Stimulated activated CD4-positive, alpha-beta T cell treated with anti-CD3 and anti-CD28 coated beads, TNF-alpha, amount 100 ng/mL, for 24 hours (primary cell): ENCODE measurements at places on chromosomes 16 and 17.

- DNase-seq: no peak
These were observed 4.4 kb downstream of the GAA start for GRCh38 chr17:80105762-80106161.

GRCh38 chr16:89688395-89688794 lies 1.9 kb downstream of the CDK10 start:
- DNase-seq: no peak

- DNase-seq: no peak
These were observed 21.8 kb upstream of the HERPUD1 start for GRCh38 chr16:56910112-56910511.

GRCh38 chr17:79658811-79659207 lies 48.0 kb upstream of the RBFOX3 start:
- no peak for DNase-seq

- no peak for DNase-seq
These were observed 162.4 kb downstream of the BANP start for GRCh38 chr16:88113545-88114045.

- no peak for DNase-seq
These were observed 35.8 kb downstream of the SRCIN1 start for GRCh38 chr17:38569701-38570512.

DNA sequence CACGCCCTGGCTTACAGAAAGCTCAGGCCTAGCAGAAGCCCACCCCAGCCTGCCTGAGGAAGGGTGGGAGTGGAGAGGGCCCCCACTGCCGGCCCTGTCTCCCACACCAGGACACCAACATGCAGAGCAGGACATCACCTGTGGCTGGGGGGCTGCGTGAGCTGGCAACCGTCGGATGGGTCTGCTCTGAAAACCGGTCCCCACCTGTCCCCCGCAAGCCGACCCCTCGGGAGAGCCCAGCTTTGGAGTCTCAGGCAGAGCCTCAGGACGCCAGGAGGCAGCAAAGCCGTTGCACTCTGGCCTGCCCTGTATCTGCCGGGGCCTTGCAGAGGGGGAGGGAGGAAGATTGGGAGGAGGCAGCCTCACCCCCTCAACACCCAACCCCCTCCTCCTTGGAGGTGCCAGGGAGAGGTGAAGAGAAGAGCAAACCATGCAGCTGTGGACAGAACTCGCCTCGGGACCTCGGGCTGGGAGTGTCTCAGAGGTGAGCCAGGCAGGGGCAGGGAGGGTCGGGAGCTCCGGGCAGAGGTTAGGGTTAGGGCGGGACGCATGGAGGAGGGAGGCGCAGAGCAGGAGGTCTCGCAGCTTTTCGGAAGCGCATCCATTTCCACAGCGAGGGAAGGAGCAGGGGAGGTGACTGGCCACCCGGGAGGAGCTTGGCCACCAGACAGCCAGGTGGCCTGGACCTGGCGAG lies 30.4 kb upstream of the ZC3H18 start:
- DNase-seq: no peak

DNA sequence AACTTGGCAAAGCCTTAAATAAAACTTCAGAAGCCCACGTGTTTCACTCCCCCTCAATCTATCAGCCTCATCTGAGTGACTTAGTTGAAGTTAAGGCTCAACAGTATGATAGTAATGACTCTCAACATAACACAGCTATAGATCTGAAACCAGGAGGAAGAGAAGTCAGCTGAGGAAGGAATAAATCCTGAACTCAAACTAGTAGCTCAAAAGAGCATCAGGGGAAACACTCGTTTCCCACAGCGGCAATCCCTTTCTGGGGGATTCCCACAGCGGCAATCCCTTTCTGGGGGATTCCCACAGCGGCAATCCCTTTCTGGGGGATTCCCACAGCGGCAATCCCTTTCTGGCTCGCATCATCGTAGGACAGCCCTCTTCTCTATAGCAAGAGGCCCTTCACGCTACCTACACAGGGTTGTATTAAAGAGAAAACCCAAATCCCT lies 56.8 kb downstream of the ZZEF1 start:
- DNase-seq: no peak

DNA sequence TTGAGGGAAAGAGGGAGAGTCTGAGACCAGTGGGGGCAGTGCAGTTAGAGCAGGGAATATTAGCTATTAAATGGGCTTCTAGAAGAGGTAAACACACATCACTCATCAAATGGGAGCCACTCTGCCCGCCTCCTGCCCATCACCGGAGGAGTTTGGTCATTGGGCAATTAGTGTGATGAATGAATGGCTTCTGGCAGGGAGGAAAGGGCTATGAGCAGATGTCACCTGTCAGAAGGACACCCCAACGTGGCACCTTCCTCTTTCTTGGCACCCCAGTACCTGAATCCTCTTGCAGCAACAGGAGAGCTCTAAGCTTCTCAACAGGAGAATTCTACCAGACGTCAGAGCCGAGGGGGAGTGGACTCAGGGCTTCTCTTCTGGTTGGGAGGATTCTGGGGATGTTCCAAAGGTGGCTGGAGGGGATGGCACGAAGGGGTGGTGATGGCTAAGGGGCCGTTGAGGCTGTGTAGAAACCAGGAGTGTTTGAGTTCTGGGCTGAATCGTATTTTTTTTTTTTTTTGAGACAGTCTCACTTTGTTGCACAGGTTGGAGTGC lies 11.0 kb downstream of the C1QTNF1 start:
- DNase-seq: no peak

DNA sequence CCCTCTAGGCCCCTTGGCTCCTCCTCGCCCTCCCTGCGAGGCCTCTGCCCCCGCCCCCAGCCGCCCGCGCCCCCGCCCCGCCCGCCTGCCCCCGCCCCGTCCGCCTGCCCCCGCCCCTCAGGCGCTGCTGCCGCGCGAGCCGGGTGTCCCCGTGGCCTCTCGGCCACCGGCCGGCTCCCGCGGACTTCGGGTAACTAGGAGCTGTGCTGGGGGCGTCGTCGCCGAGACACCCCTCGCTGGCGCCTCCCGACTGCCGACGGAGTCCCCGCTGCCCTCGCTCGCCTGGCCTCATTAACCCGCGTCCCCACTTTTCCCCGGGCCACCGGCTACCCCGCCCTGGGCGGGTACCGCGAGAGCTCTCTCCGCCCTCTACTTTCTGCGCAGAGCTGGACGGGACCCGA lies at the start of gene TLCD1:
TLCD1 (minus strand) TSS at position 8 of the 401 bp plus-strand sequence. CDS start 136 bp downstream, outside the sequence.
- peak; percentile 82 for DNase-seq

DNA sequence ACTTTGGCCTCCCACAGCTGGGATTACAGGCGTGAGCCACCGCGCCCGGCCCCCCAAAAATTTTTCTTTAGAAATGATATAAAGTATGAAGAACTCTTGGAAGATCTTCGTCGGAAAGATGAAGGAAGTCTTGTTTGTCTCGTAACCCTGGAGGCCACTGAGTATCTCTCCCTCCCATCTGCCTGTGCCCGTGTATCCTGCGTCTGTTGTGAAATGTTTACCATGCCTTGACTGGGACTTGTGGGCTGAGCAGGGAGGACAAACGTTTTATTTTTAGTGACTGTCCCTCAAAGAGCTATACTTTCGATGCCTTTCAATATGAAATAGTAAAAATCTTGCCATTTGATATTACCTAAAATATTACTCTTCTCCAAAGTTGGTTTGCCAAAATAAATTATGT lies 121.2 kb downstream of the RPTOR start:
- DNase-seq: no peak
